Lower lobe of right lung (tissue), 2 donors: ENCODE measurements at places on chromosomes 12 and 14.

DNA sequence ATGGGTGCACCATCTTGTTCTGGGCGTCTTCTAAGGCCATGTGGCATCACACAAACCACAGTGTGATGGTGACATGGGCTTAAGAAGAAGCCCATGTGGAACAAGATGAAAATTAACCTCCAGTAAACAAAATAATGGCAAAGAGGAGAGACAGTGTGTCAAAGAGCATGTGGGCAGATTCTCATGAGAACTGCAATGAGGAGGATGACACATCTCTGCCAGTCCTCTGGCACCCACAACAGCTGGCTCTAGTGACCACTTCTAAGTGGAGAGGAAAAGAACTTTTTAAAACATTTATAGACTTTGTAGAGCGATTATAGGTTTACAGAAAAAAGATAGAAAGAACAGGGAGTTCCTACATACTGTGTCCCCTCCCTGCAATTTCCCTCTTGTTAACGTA is 401.4 kb downstream of the ATP23 start:
- DNase-seq: no peak

DNA sequence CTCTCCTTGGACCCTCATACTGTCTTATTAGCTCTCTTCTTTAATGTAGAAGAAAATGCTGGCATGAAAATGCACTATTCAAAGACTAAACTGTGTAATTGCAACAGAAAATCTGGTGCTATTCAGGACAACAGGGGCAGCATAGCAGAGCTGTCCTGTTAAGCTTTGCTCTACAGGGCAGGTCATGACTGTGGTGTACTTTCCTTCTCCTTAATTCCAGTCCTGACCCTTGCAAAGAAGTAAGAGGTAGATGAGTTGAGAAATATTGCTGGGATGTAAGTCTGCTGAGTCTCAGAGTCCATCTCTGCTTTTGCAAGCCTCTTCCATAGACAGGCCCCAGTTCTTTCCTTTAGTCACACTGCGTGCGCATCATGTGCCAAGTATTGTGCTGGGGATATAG is 52.6 kb upstream of the STK38L start:
- no peak for DNase-seq

GRCh38 chr12:7303230-7303629 is 642 bp upstream of the ACSM4 start:
- no peak for DNase-seq

- DNase-seq: no peak
Observed at GRCh38 chr14:55754471-55754870, 174.5 kb downstream of the KTN1 start.

GRCh38 chr14:63435838-63436237 is 107.3 kb downstream of the PPP2R5E start:
- DNase-seq: peak; percentile 81

DNA sequence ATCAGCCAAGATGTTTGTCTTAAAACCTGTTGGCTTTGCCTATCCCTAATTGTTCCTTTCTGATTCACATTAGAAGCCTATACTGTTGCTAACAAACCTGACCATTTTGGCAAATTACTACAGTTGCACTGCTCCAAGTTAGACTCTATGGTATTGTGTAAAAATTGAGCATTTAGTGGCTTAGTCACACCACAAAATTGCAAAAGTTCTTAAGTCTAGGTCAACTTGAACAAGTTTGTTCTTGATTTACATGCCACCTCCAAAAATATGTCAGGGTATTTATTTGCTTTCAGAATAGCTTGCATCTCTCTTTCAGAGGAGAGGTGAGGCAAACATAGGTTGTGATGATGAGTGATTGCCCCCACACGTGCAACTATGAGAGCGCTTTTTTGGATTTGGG is 27.0 kb upstream of the PTHLH start:
- DNase-seq: no peak

DNA sequence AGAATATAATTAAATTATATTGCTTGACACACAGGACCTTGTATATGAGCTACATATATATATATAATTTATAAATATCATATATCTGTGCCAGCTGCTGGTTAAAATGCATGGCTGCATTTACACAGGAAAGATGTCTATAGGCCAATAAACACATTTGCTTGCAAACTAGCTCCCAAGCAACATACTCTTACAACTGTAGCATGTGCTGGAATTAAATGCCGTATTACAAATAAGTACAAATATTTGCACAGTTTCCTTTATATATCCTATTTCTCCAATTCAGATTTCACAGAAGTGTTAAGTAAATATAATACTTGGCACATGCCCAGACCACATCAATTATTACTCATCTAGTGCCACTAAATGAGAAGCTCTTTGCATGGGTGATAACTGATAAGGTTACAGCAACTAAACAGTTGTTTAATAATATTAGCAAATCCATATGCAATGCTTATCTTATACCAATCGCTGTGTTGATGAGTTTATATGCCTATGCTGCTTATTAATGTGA is 66.7 kb upstream of the E2F7 start:
- DNase-seq: no peak

- DNase-seq: no peak
Observed at GRCh38 chr14:102708494-102708893, 68.8 kb upstream of the TRAF3 start.

GRCh38 chr12:79367032-79367589 is 323.7 kb downstream of the PAWR start:
- no peak for DNase-seq
